ENCODE measurements at places on chromosomes 6 and 20.

- no peak for DNase-seq
Measured at GRCh38 chr6:126180585-126180984, 159.3 kb upstream of the CENPW start.

DNA sequence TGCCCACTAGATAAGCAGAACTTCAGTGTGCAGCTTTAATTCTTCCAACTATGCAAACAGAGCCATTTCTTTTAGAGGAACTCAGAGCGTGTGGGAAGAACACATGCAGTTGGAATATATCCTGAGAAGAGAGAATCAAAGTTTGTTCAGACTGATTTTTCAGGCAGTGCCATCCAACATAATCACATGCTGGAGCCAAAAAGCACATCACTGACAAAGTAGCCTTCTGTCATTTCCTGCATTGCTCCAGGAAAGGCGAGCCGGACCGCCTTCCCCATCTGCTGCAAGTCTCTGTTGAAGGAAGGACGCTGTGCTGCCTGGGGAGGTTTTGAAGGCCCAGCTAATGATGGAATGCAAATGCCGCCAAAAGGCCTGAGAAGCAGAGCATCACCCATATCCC, 98.4 kb downstream of the DOK5 start:
- DNase-seq: no peak

GRCh38 chr6:42315991-42316970, 98.6 kb upstream of the MRPS10 start:
- no peak for DNase-seq

- no peak for DNase-seq
Measured at GRCh38 chr20:38840053-38840893, 34.8 kb downstream of the PPP1R16B start.

GRCh38 chr6:14550410-14550809, 432.8 kb downstream of the CD83 start:
- DNase-seq: no peak

GRCh38 chr6:97231911-97232310, 51.1 kb downstream of the MMS22L start:
- DNase-seq: no peak

DNA sequence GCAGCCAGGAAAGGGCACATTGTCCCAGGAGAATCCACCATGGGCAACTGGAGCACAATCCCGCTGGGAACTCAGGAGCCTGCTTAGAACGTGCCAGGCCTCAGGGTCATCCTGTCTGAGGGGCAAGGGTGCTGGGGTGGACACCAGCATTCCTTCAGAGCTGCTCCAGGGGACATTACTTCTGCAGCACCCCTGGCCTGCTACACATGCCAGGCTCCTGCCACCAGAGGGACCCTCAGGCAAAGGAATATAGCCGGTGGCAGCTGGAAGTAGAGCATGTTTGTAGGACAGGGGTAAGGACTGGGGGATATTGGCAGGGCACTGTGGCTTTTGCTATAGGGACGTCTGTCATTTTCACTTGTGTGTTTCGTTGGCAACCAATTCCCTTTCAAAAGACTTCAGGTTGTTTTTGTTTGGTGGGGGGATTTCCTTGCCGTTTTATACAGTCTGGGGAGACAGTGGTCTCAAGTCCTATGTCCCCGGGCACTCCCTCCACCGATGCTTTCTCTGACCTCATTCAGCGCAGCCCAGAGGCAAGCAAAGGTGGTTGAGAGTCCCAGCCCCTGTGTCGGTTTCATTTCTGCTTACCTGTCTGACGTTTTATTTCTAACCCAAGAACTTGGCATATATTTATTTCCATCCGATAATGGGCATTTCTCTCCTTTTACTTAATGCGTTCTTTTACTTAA, 130.8 kb downstream of the JPH2 start:
- DNase-seq: no peak

GRCh38 chr6:109019911-109020310, 74.7 kb downstream of the SESN1 start:
- no peak for DNase-seq

DNA sequence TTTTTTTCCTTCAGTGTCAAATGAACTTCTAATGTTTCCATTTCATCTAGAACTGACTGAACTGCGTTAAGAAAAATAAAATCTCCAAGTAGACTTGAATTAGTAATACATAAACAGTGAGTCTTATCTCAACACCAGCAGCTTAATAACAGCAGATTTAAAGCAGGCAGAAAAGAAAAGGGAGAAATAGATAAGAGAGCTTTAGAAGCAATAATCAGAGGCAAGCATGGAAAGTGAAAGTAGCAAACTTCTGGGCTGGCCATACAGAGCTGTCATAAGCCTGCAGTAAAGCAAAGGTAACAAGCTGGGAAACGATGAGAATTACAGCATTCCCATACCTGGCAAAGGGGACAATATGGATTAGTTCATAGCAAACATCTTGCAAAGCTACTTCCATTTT, 16.9 kb upstream of the ANGPT4 start:
- DNase-seq: no peak

- no peak for DNase-seq
Measured at GRCh38 chr20:17941087-17941825, 27.3 kb downstream of the SNX5 start.

GRCh38 chr6:147204060-147204785, at the start of gene STXBP5:
TSS of gene STXBP5 (plus strand) at chr6:147204417. CDS start at chr6:147204533, 116 bp downstream.
- peak; percentile 77 for DNase-seq

DNA sequence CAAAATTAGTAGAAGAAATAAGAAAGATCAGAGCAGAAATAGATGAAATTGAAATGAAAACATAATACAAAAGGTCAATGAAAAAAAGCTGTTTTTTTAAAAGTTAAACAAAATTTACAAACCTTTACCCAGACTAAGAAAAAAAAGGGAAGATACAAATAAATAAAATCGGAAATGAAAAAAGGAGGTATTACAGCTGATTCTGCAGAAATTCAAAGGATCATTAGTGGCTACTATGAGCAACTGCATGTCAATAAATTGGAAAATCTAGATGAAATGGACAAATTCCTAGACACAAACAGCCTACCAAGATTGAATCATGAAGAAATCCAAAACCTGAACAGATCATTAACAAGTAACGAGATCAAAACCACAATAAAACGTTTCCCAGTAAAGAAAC, 59.2 kb downstream of the ZFP64 start:
- DNase-seq: no peak

- no peak for DNase-seq
Measured at GRCh38 chr6:139538366-139538765, 163.9 kb upstream of the CITED2 start.

DNA sequence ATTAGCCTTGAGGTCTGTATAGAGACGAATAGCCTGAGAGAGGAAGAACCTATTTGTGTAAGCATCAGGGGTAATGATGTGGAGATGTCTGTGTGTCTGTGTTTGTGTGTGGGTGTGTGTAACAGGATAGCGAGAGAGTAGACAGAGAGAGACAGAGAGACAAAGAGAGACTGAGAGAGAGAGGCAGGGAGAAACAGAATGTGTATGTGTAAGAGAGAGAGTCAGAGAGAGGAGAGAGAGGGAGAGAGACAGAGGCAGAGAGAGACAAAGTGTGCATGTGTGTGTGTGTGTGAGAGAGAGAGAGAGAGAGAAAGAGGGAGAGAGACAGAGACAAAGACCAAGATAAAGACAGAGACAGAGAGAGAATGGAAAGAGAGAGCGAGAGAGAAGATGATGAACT, 396.1 kb downstream of the PAX1 start:
- no peak for DNase-seq

GRCh38 chr20:35369804-35370203, 42.0 kb downstream of the UQCC1 start:
- no peak for DNase-seq

- DNase-seq: no peak
Measured at GRCh38 chr20:6157345-6157744, 34.5 kb upstream of the FERMT1 start.

- no peak for DNase-seq
Measured at GRCh38 chr20:61516346-61517208, 264.5 kb downstream of the CDH4 start.

- DNase-seq: no peak
Measured at GRCh38 chr6:133033263-133033662, 207.9 kb upstream of the EYA4 start.

DNA sequence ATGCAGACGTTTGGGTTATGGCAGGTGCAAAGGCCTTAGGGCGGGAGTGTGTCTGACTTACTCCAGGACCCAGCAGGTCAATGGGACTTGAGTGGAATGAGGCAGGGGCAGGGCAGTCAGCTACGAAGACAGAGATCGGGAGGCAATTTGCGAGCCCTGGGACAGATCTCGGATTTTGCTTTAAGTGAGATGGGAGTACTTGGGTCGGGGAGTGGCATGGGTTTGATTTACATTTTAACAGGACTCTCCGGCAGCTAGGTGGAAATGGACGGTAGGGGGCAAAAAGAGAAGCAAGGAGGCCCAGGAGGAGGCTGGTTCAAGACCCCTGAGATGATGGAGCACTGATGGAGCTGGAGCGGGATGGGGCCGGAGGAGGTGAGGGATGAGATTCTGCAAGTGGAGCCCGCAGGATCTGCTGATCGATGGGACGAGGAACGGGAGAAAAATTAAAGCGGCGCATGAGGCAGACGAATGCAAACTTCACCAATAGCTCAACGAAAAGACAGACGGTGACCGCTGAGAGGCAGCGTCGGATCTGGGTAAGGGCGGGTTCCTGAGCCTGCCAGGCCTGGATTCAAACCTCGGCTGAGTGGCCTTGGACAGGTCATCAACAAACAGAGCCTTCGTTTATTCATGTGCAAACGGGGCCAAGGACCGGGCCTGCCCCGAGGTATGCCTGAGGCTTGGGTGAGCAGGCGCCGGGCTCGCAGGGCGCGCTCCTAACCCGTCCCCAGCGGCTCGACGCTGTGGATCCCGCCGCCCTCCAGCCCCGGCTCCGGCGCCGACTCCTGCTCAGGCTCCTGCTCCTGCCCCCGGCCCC, 756 bp upstream of the RBCK1 start:
- peak; percentile 90 for DNase-seq

DNA sequence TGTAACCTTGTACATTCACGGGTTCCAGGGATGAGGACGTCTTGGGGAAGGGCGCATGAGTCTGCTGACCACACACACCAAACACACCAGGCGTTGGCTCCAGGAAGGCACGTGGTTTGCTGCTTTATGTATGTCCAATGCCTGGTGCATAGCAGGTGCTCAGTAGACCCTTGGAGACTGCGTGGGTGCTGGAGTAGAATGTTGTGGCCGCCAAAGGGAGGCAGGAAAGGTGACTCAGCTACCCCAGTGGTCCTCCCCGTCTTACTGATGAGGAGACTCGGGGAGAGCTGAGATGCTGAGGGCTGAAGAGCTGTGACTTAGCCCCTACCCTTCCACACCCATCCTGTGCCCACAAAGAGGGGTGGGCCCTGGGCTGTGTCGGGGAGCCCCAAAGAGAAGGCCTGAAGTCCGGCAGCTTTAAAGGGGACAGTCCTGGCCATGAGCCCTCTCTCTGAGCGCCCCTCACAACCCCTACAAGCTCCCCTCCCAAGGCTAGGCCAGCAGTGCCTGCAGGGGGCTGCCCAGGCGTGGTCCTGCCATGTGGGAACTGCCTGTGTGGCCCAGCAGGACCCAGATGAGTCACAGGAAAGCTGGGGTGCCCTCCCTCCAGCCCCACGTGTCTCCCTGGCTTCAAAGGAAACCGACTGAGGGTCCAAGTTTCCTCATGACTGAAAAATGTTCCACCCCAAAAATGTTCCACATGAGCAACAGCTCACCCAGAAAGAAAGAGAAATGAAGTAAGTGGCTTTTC, 28.0 kb upstream of the PTGIS start:
- DNase-seq: no peak

- DNase-seq: no peak
Measured at GRCh38 chr6:92377137-92377536, 1042.2 kb downstream of the EPHA7 start.

- DNase-seq: no peak
Measured at GRCh38 chr6:34630040-34630439, 66.5 kb downstream of the ILRUN start.

DNA sequence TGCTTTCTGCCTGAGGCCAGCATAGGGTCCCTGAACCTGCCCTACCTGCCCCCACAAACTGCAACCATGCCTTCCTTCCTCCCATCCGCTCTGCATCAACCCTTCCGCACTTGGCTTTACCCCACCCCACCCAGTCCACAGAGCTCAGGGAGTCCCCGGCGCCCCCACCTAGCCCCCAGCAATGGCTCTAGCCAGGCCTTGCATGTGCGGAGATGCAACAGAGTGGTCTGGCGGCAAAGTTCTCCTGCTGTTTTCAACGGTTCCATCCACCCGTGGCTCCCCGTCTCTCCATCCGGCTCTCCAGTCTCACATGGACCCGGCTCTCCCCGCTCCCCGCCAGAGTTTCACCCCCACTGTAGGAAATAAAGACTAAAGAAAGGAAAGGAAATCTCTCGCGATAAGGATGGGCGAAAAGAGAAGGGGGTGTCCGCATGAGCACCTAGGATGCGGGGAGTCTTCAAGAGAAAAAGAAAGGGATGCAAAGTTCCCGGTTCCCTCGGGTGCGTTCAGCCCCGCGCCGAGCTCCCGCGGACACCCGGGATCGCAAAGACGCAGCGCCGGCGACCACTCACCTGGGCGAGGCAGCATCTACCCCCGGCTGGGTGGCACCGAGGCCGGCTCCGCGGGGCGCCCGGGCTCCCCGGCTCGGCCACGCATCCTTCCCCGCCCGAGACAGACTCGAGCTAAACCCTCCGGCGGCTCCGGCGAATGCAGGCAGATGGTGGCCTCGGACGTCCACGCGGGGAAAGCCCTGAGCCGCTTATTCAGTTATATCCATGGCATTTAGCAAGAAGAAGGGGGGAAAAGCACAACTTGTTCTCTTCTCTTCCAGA, 579 bp downstream of the LRFN2 start:
- DNase-seq: no peak

- DNase-seq: no peak
Measured at GRCh38 chr20:36043441-36043840, 75.1 kb downstream of the CNBD2 start.

Measured in suprapubic skin (tissue), 4 donors.